ENCODE measurements at places on chromosomes 13 and 19. TPM values are rescaled to one million over a fixed set of nuclear protein-coding genes. Genes with fewer than 3 reads are reported as not detected.

Gene PEG3
- 8.3 TPM for total RNA-seq

Gene NDUFA3
- total RNA-seq: 312 TPM

Gene NUMBL
- 10.1 TPM for total RNA-seq

Gene TBC1D17
- total RNA-seq: 46.4 TPM

Gene SIGLEC9
- total RNA-seq: 1.1 TPM

Gene LILRB5
- total RNA-seq: 10.3 TPM

Gene SHISA7
- not detected for total RNA-seq

Measured in heart right ventricle (tissue), 16 donors.